ENCODE measurements at places on chromosomes 2 and 18.

DNA sequence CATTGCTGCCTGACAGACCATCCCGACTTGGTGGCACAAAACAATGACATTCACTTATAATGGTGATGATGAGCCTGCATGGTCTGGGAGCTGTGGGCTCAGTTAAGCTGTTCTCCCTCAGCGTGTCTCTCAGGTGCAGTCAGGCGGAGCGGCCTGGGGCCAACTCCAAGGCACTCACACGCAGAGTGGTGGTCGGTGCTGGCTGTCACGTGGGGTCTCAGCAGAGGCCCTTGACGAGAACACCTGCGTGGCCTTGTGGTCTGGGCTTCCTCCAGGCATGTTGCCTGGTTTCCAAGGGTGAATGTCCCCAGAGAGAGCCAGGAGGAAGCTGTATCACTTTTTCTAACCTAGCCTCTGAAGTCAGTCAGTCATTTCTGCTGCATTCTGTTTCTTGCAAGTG, 29.8 kb downstream of the ARMC9 start:
- no peak for DNase-seq

GRCh38 chr18:61898640-61899101, 5.9 kb upstream of the RNF152 start:
- peak; percentile 24 for DNase-seq

DNA sequence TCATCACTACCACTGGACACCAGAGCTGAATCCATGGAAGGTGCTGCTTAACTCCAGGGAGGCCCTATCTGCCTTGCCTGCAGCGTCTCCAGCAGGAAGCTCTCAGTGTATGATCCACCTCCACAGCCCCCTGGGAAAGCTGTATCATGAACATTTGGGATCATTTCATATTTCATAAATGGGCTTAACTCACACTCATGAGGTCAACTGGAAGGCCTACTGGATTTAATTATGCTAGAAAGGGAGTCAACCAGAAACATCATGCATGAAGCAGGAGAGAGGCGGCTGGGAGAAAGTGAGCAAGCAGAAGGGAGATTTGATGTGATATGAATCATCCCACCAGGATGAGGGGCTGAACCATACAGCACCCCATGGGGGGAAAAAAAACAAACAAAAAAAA, 537.7 kb downstream of the TNS1 start:
- peak; percentile 82 for DNase-seq

- DNase-seq, result peak; percentile 98
Observed at GRCh38 chr2:207133820-207134519, 31.8 kb downstream of the KLF7 start.

DNA sequence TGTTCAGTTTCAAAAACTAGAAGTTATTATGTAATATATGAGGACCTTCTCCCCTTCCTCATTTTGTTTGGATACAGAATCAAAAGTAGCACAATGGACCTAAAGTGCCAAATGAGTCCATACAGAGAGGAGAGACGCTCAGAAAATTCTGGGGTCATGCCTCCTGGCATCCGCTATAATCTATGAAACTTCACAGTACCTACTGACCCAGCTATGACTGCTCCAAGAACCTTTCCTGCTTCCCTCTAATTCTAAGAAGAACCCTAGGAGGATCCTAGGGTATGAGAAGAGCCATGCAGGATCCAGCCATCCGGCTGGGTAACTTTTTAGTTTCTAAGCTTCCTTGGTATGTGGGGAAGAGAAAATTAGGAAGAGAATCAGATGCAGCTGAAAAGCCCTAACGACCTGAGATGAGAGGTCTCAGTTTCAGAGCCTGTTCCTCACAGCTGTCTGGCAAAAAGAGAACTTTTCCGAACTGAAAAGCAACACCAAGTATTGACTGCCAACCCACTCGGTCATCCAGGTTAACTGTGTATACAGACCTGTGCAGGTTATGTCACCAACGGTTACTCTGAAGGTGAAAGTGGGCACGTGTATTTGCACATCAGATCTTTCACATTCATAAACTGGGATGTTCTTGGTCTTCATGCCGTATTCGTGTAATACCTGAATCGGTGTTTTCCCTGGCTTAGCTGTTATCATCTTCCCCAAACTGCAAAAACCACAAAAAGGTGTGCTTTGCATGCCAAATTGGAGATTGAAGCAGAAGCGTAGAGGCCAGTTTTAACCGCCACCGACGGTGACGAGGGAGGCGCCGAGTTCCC, 1.1 kb downstream of the PRKRA start:
- no peak for DNase-seq

DNA sequence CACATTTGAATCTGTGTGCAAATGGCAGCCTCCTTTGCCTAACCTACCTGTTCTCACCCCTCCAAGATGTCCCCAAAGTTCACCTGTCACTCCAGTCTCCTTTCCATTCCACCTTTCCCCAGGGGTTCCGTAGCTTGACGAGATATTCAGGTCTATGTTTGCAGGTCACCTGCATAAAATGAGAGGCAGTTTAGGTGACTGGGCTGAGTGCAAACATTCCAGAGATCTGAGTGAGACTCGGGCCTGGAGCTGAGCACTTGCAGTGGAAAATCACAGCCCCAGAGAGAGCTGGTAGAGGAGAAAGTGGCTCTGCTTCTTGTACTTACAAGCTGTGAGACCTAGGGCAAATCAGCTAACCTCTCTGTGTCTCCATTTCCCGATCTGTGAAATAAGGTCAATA, 20.1 kb downstream of the CAPN14 start:
- DNase-seq, result no peak

- DNase-seq, result peak; percentile 65
Observed at GRCh38 chr18:22637787-22638186, 220.1 kb upstream of the CTAGE1 start.

- no peak for DNase-seq
Observed at GRCh38 chr2:146214394-146214929, 1630.4 kb upstream of the ACVR2A start.

DNA sequence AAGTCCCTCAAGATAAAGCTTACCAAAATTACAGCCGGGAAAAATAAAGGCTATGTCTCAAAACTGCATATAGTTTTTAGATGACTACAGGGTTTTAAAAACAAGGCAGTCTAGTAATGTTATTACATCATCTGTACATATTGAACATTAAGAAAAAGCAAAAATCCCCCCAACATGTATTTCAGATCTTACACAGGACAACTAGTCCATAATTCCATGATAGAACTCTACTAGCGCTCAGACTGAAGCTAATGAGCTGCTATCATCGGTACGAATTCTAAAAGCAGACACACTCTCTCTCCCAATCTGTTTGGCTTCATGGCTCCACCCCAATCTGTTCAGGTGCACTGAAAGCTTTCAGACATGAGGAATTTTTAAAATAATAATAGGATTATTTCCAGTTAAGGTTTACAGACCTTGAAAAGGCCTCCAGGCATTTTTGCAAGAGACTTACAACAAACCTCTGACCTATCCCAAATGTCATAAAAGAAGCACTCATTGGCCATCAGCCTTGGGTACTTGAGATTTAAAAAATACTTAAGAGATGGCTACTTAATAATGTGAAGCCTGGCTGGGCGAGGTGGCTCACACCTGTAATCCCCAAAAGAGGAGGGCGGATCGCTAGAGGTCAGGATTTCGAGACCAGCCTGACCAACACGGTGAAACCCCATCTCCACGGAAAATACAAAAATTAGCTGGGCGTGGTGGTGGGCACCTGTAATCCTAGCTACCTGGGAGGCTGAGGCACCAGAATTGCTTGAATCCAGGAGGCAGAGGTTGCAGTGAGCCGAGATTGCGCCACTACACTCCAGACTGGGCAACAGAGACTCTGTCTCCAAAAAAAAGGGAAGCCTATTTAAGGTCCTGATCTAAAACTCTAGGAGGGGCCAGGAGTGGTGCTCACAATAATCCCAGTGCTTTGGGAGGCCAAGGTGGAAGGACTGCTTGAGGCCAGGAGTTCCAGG, 2.0 kb downstream of the NPC1 start:
- no peak for DNase-seq

GRCh38 chr2:190947711-190948251, 66.2 kb downstream of the STAT1 start:
- peak; percentile 77 for DNase-seq

- DNase-seq, result peak; percentile 43
Observed at GRCh38 chr18:57901825-57902589, 98.9 kb upstream of the ATP8B1 start.

DNA sequence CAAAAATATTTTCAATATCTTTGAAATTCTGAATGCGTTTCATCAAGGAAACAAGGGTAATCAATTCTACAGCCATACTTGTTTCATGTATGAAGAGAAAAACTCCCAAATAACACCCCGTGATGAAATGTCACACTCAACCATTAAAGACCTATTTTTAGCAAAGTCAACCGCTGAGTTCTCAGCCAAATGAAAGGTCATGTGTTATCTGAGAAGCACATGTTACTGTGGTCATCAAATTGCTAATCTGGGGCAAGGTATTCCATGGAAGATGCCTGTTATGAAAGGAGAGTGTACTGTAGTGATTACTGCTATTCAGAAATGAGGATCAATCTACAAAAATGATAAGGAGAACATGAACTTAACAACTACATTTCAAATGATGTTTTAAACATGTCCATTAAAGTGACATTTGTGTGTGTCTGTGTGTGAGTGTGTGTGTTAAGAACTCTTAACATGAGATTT, 126.7 kb downstream of the BCL2 start:
- no peak for DNase-seq

DNA sequence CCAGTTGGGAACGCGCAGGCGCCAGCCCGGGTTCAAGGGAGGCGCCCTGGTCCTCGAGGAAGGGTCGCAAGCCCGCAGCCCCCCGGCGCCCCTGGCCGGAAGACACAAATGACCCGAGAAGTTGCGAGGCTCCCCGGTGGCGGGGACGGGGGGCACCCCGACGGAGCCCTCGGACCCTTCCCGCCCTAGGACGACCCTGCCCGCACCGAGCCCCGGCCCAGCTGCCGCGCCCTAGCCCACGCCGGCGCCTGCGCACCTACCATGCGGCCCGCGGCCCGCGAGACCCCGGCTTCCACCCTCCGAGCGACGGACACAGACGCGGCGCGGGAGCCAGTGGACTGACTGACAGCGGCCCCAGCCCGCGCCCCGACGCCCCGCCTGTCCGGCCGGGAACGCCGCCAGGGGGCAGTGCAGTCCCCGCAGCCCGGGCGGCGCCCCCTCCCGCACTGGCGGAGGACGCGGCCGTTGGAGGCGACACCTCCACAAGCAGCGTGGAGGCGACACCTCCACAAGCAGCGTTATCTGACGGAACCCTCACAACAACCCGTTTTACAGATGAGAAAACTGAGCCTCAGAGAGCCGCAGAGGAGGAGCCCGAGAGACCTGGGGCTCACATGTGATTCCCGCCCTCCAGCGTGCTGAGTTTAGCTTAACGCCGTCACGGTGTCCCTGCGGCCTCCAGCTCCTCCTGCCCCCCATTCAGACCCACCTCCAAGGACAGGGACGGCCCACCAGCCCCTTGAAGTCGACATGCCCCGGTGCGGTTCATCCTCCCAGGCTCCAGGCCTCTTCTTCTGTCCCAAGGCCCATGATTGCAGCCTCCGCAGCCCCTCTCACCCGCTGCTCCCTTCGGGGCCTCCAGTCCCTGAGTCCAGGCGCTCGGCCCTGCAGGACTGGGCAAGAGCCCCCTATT, at the start of gene NMUR1:
NMUR1 (minus strand) TSS at position 347 of the 913 bp plus-strand sequence; CDS start at position 263, 84 bp downstream.
- peak; percentile 32 for DNase-seq

DNA sequence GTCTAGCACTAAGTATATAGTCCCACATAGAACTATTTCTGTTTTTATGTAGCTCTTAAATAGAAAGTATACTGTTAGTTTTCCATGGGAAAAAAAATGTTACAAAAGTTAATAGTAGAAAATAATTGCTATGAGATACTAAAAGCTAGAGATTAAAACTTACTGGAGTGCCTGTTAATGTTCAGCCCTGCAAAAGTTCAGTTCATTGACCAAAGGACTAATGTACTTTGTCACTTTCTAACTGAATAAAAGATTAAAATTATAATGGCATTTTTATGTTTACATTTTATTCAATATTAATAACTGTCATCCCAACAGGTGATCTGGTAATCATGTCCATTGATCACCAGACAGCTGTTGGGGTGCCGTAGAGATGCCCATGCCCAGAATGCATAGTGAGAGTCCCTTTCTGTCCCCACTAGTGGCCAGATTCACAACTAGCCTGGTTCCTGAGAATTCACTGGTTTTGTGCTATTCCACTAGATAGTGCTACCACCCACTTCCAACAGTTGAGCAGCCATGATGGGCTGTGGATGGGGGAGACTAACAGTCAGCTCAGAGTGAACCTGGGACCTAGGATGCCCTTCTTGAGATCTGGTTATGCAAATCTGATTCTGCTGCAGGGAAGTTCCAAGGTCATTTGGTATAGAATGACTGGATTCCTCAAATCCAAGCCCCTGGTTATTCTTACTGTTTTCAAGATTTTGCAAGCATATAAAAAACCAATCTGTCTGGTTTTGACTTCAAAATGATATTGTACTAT, 57.8 kb downstream of the AFTPH start:
- DNase-seq, result no peak

GRCh38 chr2:186771395-186771794, 77.5 kb downstream of the FAM171B start:
- DNase-seq, result peak; percentile 26

DNA sequence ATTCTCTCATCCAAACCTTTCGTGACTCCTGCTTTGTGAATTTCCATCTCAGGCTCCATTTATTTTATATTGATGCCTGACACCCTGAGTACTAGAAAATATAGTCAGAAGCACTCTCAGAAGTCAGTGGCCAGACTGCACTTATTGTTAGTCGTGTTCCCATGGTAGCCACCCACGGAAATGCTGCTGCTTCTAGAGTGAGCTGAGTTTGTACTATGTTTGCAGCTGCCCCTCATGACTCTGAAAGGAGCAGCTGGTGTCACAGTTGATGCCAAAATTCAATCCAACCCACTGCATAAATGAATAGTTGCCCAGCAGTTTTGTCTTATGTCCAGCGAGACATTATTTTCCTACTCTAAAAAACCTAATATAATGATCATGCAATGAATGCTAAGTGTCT, 265.2 kb upstream of the SPHKAP start:
- no peak for DNase-seq

DNA sequence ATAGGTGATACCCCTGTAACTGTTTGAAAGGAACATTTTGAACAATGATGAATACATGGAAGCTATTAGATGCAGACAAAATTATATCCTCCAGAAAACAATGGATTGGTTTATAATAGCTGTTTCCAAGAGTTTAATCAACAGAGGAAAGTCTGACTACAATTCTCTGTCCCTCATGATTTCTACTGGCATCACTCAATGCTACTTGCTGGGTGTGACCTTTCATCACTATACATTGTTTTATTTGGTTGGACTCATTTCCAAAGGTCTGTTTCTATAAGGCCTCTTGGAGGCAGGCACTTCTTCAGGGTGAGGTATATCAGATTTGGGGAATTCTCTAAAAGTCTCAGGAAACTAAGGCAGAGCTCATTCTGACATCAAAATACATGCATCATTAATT, 636.1 kb upstream of the SLC8A1 start:
- DNase-seq, result no peak

- DNase-seq, result peak; percentile 9
Observed at GRCh38 chr2:200159357-200159707, 147.2 kb upstream of the SPATS2L start.

- DNase-seq, result no peak
Observed at GRCh38 chr18:55337908-55338521, 250.0 kb downstream of the TCF4 start.

DNA sequence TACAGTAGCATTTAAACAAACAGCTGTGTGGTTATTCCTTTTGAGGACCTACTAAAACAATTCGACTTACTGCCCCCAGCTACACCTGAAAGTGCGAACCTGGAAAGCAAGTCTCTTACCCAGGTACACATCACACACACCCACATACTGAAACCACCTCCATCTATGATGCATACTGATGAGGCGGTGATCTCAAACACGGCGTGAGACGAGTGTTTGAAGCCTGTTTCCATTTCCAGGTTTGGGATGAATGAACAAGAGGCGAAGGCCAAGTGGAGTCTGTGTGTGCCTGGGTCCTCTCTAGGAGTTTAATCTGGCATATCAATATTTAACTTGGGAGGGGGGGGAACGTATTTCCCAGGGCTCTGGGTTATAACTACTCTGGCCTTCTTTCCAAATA, 1.6 kb downstream of the TMEM185B start:
- DNase-seq, result no peak
